ENCODE measurements at places on chromosomes 5 and 9.

GRCh38 chr5:118968925-118969375, 19.4 kb downstream of the DTWD2 start:
- no peak for DNase-seq

GRCh38 chr5:33460210-33460609, 19.4 kb downstream of the TARS1 start:
- DNase-seq = no peak

DNA sequence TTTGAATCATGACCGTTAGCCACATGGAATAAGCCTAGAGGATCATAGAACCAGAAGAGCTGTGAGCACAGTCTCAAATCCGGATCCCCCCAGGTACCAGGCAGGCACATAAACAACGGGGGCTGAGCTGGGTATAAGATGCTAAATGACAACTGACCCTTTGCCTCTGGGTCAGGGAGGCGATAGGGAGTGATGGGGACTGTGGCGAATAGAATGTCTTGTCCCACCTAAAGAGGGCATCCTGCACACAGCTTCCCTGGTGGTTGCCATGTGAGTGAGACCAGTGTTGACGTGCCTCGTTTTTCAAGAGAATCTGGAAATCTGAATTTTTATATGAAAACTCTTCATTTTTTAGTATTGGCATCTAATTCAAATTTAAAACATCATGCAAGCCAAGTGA, 33.6 kb downstream of the SLC6A7 start:
- no peak for DNase-seq

GRCh38 chr5:75337366-75338021, 474 bp downstream of the HMGCR start:
- peak; percentile 60 for DNase-seq

DNA sequence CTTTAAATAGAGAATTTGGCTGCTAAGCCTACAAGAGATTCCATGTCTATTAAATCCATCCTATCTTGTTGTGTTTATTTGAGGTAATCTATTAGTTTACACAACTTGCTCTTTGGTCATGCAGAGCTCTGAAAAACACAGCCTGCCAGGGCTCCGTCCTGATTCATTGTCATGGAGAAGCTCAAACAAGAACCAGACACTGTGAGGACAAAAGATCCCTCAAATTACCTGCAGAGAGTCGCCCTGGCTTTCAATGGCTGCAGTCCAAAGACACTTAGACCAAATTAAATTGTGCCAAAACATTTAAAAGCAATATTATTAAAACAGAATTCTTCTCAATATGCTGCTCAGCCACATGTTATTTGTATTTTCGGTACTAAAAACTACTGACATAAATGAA, 60.1 kb downstream of the CDH18 start:
- DNase-seq = no peak

Measured in stimulated activated CD8-positive, alpha-beta memory T cell treated with anti-CD3 and anti-CD28 coated beads, Interleukin-4, amount 100 ng/mL, for 48 hours (primary cell).